ENCODE measurements at places on chromosomes 7 and 10. TPM values are rescaled to one million over a fixed set of nuclear protein-coding genes. Genes with fewer than 3 reads are reported as not detected.

LEP gene
- not detected for total RNA-seq

VPS37D gene
- total RNA-seq = 1.8 TPM

DNAJC30 gene
- total RNA-seq = 5.6 TPM

ELN gene
- total RNA-seq = 1.8 TPM

KRIT1 gene
- total RNA-seq = 24.8 TPM

DOCK1 gene
- 40.0 TPM for total RNA-seq

NACAD gene
- 1.3 TPM for total RNA-seq

INMT gene
- 0.27 TPM for total RNA-seq

CACNB2 gene
- total RNA-seq = not detected

LHFPL3 gene
- total RNA-seq = not detected

UCN3 gene
- not detected for total RNA-seq

ABCC2 gene
- 0.07 TPM for total RNA-seq

SPDYE8 gene
- total RNA-seq = not detected

DUSP5 gene
- total RNA-seq = 44.3 TPM

NKX2-3 gene
- not detected for total RNA-seq

GPC2 gene
- total RNA-seq = 0.89 TPM

FAM13C gene
- total RNA-seq = 0.73 TPM

CALN1 gene
- not detected for total RNA-seq

CABCOCO1 gene
- 0.53 TPM for total RNA-seq

GIMAP4 gene
- 62.7 TPM for total RNA-seq

RSU1 gene
- 107 TPM for total RNA-seq

Data from mammary microvascular endothelial cell (primary cell).